ENCODE measurements at places on chromosomes 2 and 18.
A peak's percentile ranks its signal among the peaks of the same experiment; 100 is the strongest.

DNA sequence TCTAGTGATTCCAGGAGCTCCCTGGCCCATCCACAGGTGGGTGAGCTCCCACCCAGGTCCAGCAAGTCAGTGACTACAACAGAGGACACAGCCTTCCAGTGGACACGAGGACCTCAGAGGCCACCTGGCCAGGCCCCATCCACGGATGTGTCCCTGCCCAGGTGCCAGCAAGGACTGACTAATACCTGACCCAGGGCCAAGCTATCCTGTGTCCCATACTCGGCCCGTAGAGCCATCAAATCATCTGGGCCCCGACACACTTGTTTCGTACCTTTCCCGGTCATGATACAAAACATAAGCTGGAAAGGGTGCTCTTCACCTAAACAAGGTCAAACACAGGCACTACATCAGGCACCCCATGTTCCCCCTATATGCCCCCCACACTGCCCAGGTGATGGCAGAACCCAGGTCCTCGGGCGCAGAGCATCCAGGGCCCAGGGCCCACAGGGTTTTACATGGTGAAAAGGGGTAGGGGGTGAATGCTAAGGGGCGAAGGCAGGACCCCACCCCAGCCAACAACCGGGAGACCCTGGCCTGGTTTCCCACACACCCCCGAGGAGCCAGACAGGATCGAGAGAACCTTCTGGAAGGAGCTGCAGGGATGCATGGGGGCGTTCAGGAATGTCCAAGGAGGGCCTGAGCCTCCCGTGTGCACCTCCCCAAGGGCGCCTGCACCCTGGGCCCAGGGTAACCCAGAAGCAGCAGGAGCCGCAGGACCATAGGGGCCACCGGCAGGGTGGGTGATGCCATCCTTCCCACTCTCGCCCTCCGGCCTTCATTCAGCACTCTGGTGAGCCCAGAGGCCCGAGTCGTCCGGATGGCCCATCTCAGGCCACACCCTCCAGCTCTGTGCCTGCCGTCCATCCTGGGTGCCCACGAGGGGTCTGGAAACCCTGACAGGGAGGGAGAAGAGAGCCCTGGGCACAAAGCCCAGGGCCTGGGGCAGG lies 94.3 kb downstream of the HDAC4 start:
- no peak for DNase-seq

GRCh38 chr2:179824961-179825360 lies 36.5 kb downstream of the ZNF385B start:
- no peak for DNase-seq

GRCh38 chr2:174731546-174731945 lies 32.7 kb downstream of the CHRNA1 start:
- DNase-seq = no peak

GRCh38 chr2:171390941-171391516 lies 42.8 kb downstream of the METTL8 start:
- DNase-seq = no peak

- DNase-seq = peak; percentile 28
Measured at GRCh38 chr18:53567929-53568574, 656.4 kb downstream of the MBD2 start.

DNA sequence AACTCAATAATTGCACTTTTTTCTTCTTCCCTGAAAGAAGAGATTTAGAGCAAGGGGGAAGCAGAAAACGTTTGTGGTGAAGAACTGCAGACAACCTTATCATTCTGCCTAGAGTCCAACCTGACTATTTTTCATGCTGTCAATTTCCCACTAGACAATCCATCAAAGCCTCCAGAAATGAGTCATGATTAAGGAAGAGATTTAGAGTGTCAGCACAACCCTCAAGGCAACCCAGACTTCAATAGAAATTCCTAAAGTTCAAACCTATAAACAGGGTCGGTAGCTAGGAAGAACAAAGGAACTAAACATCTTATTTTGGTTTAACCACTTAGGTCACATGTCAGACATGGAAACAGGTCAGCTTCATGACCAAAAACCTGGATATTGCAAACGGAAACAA lies 86.9 kb downstream of the SLC25A12 start:
- DNase-seq = no peak

DNA sequence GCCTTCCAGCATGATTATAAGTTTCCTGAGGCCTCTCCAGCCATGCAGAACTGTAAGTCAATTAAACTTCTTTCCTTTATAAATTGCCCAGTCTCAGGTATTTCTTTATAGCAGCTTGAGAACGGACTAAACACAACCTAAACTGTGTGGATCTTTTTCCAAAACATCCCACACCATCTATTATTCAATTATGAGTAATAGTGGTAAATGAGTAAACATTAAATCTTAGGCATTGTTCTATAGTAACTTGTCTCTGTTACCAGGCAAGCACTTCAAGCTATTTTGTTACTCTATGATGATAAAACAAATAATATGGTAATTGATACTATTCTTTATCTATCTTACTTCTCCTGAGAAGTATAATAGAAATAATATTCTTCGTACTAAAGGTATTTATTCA lies 536.9 kb upstream of the CHAC2 start:
- no peak for DNase-seq

DNA sequence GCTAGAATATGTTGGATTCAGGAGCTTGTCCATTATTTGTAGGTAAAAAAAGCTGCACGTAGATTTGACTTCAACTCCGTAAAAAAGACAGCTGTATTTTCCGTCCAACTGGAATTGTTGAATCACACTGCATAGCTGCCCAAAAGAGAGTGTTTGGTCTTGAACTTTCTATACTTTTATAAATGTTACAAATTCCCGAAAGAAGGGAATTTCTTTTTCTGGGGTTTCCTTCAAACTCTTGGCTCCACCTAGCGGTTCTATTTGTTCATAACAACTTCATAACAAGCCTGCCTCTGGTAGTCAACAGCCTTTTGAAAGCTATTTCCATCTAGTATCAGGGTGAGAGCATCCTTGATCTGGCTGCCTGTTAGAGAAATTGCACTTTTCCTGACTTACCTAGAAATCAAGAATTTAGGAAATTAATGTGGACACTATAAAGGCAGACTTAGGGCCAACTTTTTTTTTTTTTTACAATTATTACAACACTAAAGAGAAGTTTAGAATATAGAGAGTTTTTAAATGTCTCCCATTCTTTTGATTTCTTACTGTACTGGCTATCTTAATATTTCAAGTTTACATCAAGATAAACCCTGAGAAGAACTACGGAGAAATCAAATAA lies 48.1 kb downstream of the TMEM185B start:
- DNase-seq = peak; percentile 70

DNA sequence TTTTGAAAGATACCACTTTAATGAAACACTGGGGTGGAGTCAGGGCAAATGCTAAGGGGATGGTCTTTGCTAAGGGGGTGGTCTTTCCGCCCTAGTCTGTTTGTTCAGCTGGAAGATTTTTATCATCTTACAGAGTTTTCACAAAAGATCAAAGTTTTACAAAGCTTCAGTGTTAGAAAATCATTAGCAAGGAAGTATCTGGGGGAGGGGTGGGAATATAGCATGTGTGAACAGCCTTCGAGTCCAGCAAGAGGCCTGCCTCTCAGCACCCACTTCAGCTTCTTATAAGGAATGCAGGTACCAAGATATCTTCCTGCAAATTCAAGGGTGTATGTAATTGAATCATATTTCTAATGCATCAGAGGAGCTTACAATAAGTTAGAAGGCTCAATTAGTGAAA lies 112.9 kb downstream of the RAPGEF4 start:
- no peak for DNase-seq

- no peak for DNase-seq
Measured at GRCh38 chr2:140994856-140995255, 1136.0 kb downstream of the LRP1B start.

GRCh38 chr2:207514451-207514850 lies 15.3 kb upstream of the CREB1 start:
- no peak for DNase-seq

- DNase-seq = no peak
Measured at GRCh38 chr2:134134313-134134706, 119.6 kb upstream of the MGAT5 start.

DNA sequence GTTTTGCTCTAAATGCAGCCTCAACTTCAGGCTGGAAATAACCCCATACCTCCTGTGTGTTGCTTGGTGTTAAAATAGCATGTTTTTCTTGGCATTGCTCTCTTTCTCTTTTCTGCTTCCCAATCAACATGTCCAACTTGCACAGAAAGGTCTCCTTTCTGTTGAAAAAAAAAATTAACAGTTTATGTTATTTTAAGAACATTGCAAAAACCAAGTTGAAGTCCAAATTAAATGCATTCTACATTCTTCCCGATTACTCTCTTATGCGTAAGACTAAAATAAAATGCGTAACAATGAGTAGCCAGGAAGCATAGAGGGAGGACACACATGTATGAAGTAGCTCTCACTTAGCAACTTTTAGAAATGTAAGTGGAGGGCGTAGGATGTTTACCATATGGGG lies 1406.1 kb upstream of the NXPH2 start:
- DNase-seq = no peak

DNA sequence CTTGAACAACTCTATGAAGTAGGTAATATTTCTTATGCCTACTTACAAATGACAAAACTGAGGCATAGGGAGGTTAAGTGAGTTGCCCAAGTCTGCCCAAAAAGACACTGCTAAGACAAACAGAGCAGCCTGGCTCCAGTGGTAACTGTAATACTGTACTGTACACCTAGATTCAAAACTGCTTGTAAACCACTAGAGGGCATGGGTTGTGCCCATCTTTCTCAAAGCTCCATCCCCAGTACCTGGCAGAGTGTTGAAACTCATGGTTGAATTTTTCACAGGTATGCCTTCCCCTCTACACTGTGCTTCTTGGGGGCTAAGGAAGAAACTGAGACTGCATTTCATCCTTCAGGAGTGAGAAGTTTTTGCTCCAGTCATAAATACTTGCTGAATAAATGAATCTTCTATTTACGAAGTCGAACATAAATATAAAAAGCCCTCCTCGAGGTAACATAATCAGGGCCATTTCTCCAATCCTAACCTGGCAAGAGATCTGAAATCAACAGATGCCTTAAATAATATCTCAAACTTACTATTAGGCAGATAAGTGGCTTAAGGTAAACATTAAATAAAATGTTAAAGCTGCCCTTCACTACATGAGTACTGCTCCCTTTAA lies 2.0 kb downstream of the PPP4R1 start:
- peak; percentile 69 for DNase-seq

GRCh38 chr18:60145776-60146175 lies 226.8 kb downstream of the MC4R start:
- DNase-seq = no peak

DNA sequence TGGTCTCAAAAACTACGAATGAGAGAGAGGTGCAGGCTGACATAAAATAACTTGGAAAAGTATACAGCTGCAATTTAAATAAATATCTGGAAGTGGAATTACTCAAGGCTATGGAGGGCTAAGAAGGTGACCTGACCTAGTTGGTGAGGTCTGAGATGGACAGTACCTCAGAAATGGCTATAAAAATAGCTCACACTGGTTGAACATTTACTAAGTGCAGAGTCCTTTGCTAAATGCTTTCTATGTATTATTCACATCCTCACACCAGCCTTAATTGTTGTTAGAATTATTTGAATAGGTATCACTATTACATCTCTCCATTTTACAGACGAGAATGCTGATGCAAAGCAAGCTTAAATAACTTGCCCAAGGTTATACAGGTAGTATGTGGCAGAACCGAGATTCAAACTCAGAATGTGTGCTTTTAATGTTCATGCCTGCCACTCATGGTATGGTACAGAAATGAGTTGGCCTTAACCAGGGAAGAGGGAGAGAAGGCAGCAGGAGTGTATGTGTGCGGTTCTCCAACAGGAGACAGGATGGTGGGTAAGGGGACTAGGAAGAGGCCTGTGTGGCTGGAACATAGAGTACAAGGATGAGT lies 37.4 kb downstream of the MRPL44 start:
- DNase-seq = no peak

GRCh38 chr2:154706660-154707059 lies 8.2 kb downstream of the KCNJ3 start:
- DNase-seq = no peak

- DNase-seq = no peak
Measured at GRCh38 chr18:77039196-77040130, 93.1 kb downstream of the MBP start.

- DNase-seq = no peak
Measured at GRCh38 chr18:62827397-62827796, 112.1 kb downstream of the PHLPP1 start.

DNA sequence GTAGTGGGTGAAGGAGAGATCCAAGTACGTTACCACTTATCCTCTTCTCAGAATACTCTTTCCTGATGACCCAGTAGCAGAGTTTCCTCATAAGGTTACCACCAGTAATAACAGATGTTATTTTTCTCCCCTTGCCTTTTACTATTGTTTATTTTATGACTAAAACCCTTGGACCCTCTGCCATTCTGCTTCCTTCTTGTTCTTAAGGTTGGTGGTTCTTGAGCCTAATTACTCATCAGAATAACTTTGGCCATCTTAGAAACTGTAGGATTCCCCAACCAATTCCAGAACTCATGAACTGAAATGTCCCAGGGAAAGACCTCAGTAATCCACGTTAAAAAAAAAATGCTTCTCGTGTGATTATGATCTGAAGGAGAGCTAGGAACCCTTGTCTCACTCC lies 64.9 kb downstream of the CHST9 start:
- DNase-seq = no peak

GRCh38 chr2:235135195-235135965 lies 183.6 kb downstream of the SH3BP4 start:
- no peak for DNase-seq

DNA sequence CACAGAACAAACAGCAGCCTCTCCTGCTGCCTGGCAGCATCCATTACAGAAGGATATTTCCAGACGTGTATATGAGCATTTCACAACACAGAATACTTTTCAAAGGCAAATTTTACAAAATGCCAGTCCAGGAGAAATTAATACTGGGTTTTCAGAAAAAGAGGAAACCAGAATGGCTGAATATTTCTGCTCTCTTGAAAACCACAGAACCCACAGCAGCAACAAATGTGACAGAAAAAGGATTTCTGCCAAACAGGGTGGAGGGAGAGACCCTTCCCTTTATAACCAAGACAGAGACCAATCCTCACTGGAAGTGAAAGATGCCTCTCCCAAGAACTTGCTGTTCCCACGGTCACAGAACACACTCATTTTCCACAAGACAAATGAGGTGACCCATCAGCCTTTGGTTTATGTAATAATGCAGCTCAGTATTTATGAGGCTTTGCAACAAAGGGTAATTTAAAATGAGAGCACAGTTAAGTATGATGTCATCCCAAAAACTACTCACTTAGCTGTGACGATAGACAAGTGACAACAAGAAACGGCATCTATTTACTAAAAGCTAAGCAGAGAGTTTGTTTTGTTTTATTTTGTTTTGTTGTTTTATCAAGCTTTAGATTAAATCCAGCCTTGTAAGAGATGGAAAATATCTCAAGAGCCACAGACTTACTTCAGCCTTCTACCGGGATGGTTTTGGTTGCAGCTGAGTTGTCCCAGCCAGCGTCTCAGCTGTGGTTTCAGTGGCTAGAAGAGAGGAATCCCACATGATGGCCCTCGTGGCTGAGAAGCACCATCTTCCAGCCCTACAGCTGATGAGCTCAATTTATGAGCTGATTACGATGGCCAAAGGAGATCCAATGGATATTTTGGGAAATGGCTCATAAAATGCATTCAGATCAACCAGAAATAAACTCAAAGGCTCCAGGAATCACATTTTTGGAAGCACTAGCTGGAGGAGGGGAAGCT lies 249.3 kb upstream of the AGAP1 start:
- DNase-seq = peak; percentile 71

GRCh38 chr2:54285451-54285850 lies 29.4 kb upstream of the TSPYL6 start:
- no peak for DNase-seq
